ENCODE measurements at places on chromosomes 5 and 9.

DNA sequence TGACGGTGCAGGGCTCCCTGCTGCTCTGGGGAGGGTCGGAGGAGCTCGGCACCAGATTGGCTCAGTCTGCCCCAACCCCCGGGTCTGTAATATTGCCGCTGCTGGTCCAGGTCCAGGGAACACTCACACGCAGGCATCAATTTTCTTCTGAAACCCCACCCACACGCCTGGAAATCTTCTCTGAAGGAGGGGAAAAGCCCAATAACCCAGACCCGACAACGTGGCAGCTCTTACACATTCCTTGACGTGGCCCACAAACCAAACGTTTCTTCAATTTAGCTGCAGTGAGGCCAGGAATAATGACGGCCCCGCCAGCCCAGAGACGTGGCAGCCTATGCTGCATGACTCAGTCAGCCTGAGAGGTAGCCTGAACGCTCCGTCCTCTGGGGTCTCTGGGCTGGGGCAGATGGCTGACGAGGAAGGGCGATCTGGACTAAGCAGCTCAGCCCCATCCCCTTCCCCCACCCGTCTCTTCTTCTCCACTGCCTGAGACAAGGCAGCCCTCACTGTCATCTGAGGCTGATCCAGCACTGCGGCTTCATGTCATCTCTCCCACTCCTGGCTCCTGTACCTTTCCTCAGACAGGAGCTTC is 9.9 kb upstream of the SPARC start:
- peak; percentile 100 for DNase-seq

- DNase-seq = no peak
Measured at GRCh38 chr9:113589890-113590289, 126.4 kb downstream of the RGS3 start.

- DNase-seq = no peak
Measured at GRCh38 chr9:37531699-37532098, 44.5 kb downstream of the FBXO10 start.

GRCh38 chr9:114898741-114899140 is 31.6 kb downstream of the TNFSF8 start:
- no peak for DNase-seq

- no peak for DNase-seq
Measured at GRCh38 chr5:8598996-8599395, 730.0 kb downstream of the MTRR start.

DNA sequence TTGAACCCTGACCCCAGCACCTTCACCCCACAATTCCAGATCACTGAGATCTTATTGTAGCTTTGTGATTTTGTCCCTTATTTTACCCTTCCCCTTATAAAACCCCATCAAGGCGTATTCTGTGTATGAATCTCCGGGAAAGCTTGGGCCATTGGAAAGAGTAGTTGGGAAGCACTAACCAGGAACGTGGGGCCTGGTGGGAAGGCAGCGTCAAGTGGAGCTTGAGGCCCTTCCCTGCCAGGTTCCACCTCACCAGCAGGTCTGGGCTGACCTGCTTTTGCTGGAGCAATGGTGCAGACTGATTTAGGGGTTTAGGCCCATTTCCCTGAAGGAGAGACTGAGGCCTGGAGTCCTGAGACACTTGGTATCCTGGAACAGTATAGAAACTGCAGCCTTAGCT is 9.3 kb downstream of the PHF2 start:
- DNase-seq = no peak

DNA sequence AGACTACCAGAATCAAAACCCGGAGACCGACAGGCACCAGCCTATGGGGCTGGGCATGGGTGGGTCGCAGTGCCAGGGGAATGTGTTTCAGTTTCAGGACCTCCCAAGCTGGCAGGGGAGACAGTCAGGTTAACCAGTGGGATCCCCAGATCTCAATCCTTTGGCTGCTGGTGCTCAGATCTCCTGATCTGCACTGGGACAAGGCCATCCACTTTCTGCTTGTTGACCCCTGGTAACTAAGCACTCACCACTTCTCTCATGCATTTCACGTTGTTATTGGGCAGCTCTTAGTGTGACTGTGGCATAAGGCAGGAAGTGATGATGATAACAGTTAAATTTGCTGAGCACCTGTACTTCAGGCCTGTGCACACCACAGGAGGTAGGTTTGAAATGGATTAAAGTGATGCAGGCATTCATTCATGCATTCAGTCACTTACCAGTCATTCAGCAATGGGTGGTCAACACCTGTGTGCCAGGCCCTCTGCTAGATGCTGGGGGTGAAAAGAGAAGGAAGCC is 42.1 kb upstream of the STXBP1 start:
- DNase-seq = no peak

DNA sequence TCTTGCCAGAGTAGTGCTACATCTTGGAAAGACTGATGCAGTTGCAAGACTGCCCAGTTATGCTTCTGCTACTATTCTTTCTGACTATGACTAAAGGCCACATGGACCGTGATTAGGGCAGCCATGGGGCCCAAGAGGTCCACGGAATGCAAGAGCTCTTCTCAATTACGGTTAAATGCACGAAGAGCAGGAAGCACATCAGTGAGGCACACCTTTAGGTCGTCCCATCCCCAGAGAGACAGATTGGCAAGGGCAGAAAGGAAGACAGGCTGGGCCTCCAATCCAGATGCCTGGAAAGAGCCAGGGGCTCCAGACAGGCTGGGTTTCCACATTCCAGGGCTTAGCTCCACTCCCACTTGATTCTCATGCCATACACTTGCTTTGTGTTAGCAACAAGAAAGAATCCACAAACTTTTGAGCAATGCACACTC is 132.3 kb upstream of the SLIT3 start:
- DNase-seq = no peak

DNA sequence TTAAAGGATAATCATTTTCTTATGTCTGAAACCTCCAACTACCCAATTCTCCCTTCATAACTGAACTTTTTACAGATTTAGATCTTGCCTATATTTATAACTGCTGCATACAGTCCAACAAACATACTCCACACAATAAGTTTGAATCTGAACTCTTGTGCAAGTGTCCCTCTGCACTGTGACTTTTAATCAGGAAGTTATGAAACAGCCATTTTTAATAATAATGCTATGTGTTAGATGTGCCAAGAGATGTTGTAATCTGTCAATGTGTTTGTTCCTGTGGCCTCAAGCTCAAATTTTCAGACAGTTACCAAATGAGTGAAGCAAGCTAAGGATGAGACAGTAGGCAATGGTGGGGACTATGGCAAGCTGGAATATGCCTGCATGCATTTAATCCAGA is 57.6 kb upstream of the MTAP start:
- DNase-seq = peak; percentile 89

- no peak for DNase-seq
Measured at GRCh38 chr9:135040892-135041291, 46.6 kb upstream of the OLFM1 start.

- no peak for DNase-seq
Measured at GRCh38 chr5:134534726-134535110, 9.2 kb downstream of the JADE2 start.

GRCh38 chr9:127854184-127854806 is at the start of gene ENG:
Gene ENG, minus strand, starts transcription at chr9:127854658. Its CDS starts 303 bp downstream, at chr9:127854355.
- DNase-seq = peak; percentile 18

DNA sequence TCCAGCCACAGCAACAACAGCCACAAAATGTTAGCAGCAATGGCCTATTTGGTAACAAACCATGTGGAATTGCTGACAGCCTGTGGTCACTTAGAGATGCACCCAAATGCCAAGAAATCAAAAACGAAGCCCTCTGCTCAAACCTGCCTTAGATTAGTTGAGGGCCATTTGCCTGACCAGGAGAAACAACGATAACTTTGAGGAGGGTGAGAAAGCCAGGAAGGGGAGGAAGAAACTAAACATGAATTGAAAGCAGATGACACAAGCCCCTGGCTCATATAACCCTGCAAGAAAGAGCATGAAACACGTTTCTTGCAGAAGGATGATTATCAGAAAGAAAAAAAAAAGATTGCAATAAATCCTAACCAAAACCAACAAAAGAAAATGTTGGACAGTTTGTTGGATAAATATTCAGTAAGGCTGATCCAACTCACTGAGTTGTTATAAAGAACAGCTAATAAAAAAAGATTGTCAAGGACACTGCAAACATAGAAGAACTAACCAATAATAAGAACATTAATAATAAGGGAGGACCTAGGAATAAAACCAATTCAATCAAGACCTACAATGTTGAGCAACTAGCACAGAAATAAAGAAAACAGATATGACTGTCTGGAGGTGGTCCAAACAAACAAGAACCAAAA is 140.5 kb upstream of the SLC30A5 start:
- peak; percentile 80 for DNase-seq

- peak; percentile 30 for DNase-seq
Measured at GRCh38 chr9:29637471-29638237, 2064.4 kb upstream of the C9orf72 start.

DNA sequence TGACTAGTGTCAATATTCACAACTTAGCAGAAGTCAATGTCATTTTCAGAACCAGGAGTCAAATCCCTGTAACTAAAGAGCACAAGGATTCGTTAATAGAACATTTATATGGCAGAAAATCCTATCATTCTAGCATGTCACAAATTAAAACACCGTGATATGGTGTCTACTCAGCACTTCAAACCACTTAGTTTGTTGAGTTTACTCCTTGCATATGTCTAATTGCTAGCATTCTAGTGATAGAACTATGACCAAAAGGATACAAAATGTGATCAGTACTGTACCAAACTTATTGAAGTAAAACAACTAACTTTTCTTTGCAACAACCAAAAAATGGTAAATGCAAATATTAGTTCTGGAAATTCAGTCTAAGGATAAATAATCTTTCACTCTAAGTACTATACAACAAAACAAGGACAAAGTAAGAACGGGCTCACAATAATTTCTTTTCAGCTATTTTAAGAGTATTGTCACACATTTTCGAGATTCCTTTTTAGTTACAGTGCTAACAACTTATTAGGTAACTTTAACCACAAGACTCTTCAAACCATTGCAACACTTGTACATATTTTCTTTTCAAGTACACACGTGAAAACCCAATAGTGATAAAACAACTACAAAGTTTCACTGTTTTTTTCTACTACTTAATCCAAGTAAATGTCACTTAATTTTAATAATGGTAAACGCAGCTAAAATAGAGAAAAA is 845.2 kb upstream of the CDH10 start:
- peak; percentile 2 for DNase-seq

DNA sequence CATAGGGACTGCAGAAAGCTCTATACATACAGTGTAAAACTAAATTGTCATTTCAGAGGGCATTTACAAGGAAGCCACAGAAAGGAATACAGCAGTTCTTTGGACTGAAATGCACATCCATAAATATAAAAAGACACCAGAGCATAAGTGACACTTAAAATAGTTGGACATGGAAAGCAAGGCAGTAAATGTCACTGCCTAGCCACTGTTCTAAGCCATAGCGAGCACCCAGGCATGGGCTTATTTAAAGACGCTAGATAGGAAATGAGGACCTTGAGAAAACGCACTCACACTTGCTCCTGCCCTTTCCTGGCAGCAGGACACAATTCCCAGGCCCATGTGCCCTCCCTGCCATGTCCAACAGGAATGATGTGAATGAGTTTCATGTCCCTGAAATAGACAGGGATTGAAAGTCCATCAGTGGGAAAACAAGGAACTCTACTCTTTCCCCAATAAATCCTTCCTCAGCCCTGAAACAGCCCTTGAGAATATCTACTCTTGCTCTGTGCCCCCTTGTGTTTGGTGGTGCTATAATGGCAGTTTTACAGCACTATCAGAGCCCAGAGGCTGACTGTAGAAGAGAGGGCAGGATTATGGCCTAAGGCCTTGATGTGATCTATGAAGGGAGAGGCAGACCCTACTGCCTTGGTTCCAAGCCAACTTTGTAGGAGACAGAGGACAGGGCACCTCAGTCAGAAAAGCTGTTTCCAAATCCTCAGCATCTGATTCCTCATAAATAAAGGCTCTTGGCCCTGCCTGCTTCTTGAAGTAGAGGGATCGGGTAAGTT is 182.9 kb downstream of the SAXO1 start:
- no peak for DNase-seq

GRCh38 chr9:133640160-133640559 is 4.0 kb downstream of the DBH start:
- no peak for DNase-seq

- DNase-seq = peak; percentile 12
Measured at GRCh38 chr5:146533260-146533857, 17.4 kb upstream of the GPR151 start.

- no peak for DNase-seq
Measured at GRCh38 chr9:97954550-97954989, 16.6 kb upstream of the HEMGN start.

DNA sequence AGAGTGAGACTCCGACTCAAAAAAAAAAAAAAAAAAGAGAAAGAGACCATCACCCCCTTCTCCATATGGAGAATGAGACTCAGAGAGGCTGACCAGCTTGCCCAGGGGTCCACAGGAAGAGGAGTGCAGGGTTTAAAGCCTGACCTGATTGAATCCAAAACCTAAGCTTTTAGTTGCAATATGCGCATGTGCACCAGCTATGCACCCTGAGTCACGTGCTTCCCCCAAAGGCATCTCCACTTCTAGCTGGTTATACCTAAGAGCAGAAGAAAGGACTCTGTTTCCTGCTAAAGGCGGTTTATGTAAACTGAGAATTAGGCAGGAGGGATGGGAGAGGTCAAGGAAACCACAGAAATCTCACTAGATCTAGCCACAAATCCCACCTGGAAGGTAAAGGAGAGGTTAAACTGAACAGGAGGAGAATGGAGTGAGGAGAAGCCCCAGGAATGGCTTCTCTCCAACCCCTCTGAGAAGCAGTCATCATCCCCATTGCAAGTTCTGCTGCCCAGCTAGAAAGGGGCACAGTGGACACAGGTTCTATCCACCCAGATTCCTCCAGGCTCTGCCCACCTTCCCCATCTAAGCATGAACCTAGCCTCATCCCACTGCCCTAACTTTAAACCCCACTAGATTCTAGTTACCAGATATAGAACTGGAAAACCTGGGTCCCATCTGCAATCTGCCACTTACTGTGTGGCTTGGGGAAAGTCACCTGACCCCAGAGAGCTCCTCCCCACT is 171.3 kb downstream of the ACTL7B start:
- no peak for DNase-seq

GRCh38 chr9:115525111-115526058 is 407.4 kb upstream of the TNC start:
- no peak for DNase-seq

DNA sequence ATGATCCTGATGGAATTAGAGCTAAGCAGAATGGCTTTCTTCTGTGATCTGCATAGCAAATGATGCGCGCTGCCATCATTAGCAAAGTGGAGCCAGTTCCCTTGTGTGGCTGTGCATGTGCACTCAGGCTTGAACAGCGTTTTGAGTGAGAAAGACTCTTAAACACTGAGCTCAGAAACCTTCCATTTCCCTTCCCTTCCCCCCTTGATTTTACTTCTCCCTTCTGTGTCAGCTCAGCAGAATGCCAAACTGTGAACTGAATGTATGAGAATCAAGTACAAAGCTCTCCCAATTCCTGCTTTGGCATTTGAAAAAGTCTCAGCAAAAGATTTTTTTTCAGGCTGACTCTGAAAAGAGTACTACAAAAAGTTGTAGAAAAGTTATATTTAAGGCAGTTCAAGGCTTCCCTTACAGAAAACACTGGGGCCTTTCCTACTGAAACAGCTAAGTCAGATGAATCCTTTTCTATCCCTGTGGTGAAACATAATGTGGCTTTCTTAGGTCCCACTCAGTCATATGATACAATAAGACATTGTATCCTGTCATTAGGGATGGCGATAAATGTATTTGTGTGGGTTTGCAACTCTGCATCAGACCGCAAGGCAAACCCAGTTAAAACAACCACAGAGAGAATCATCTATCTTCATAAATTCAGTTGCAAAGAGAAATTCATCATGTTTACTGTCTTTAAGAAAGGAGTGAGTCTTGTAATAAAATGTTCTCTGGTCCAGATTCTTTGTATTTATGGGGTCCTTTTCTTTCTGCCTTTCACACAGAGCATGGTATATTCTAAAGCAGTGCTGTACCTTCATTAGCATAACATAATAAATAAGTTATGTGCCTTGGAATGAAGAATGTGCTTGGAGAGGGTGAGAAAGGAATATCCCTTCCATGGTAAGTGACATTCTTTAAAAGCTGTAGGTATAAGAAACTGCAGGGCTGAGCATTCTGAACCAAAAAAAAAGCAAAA is 222.6 kb downstream of the CAAP1 start:
- DNase-seq = no peak

All from fibroblast of skin of left biceps (primary cell).